ENCODE measurements at places on chromosomes 1 and 21. TPM values are rescaled to one million over a fixed set of nuclear protein-coding genes. Genes with fewer than 3 reads are reported as not detected.

The C1orf141 gene
- not detected for total RNA-seq

The LCE3A gene
- total RNA-seq: not detected

- no peak for DNase-seq
These were observed 120.1 kb upstream of the RAVER2 start for GRCh38 chr1:64624808-64625207.

DNA sequence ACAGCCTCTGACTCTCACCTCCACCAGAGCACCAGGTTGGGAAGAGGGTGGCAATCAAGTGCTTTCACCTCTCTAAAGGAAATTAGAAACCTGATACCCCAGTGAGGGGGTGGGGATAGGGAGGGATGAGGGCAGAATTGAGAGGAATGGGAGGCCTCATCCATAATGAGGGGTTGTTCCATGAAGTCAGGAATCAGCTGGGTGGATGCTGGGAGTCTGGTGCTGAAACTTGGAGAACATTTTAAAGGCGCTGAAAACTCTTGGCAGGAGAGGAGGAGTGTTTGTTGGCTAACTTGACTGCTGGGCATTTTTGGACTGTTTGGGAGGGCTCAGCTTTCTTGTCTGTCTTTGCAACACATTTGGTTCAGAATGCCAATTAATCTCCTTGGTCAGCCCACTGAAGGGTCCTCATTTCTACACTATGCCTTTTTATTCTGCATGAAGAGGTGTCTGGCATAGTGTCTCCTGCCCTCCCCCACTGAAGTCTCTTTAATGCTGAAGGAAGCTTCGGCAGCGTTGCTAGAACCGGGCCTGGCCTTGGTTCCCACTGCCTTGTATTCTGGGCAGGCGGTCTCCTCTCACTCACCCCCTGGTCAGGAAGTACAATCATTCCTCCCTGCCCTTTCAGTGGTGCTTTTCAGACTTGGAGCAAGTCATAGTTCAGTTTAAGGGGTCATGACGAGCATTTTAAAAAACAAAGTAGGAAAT, 2.2 kb downstream of the PHGDH start:
- DNase-seq: no peak

DNA sequence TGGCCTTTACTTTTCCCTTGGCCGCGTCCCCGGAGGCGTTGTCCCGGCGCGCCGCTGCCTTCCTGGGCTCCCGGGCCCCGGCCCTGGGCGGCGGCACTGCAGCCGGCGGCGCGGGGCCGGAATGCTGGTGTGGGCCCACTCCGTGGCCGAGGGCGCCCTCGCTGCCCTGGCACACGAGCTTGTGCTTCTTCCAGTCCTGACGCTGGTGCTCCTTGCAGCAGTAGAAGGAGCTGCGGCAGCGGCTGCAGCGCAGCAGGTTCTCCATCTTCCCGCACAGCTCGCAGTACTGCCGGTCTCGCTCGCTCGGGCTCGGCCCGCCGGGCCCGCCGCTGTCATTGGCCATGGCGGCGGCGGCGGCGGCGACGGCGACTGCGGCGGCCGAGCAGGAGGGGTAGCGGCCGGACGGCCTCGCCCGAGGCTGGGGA, 529 bp downstream of the EGLN1 start:
- DNase-seq: peak; percentile 40

DNA sequence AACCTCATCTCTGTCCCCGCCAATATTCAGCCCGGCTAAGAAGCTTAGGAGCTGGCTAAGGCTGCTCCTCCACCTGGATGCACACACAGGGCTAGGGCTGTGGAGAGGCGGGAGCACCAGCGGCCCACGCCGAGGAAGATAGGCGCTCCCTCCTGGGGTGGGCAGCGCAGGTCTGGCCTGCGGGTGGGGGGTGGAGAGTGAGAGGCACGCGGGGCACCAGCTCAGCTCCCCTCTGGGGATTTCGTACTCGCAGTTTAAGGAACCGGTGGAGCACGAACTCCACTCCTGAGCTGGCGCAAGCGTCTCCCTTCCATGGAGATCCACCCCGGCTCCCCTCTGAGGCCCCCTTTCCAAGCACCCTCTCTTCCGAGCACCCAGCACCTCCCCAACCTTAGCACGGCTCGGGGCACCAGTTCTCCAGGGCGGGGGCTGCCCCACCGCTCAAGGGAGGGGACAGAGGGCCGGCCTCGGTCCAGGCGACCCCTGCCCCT, 433 bp upstream of the KAZN start:
- DNase-seq: no peak

- no peak for DNase-seq
These were observed 14.4 kb upstream of the IGSF5 start for GRCh38 chr21:39730418-39731157.
